ENCODE measurements at places on chromosomes 7 and 10.

DNA sequence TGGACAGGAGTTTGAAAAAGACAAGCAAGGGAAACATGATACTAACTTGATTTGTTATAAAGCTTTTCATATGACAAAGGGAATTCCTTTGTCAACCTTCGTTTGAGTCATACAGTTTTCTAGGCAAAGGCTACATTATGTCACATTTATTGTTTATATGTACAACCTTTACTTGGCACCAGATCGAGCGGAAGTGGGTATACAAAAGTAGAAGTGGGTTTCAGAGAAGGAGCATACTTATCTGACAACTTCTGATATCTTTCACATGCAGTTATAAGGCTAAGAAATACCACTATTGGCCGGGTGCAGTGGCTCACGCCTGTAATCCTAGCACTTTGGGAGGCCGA lies 11.0 kb downstream of the STMP1 start:
- DNase-seq = no peak

- no peak for DNase-seq
Measured at GRCh38 chr7:12889391-12889790, 202.0 kb downstream of the ARL4A start.

DNA sequence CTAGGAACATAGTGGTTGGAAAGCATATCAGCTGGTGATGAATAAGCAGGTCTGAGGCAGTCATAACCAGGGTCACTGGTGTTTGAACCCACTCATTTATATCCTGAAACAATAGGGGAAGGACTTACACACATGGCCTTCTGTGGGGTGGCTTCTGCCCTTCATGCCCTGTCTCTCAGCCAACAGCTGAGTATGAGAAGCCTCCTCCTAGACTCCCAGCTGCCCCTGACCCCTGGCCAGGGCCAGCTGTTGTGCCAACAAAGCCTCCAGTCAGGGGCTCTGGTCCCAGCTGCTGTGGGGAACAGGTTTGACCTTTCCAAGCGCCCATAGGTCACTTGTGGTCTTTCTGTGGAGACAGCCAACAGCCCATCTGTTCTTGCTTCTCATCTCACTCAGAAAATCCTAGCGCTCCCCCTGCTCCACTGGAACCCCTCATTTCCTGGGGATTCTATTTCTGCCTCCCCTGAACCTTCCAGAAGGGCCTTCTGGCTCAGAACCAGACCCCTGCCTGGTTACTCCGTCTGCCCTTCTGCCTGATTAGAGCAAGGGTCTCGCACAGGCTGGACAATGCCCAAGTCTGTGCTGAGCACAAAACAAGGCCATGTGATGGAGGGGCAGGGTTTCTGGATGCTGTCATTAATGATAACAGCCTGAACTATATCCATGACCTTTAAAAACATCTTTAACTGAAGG lies 9.7 kb upstream of the PURB start:
- DNase-seq = no peak

DNA sequence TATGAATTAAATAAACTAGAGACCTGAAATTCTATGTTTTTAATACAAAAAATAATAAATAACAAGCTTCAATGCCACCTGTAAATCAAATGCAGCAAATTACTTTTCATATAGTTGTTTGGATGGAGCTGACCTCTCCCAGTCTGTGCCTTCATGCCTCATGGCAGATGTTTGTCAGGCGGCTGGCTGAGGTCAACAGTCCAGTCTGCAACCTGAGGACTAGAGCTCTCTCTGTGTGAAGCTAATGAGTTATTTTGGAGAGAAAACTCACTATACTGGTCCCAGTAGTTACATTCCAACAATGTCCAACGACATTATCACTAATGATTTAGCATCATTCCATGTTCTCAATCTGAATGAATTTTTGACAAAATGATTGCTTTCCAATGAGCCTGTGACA lies 746.2 kb upstream of the POM121L12 start:
- no peak for DNase-seq

DNA sequence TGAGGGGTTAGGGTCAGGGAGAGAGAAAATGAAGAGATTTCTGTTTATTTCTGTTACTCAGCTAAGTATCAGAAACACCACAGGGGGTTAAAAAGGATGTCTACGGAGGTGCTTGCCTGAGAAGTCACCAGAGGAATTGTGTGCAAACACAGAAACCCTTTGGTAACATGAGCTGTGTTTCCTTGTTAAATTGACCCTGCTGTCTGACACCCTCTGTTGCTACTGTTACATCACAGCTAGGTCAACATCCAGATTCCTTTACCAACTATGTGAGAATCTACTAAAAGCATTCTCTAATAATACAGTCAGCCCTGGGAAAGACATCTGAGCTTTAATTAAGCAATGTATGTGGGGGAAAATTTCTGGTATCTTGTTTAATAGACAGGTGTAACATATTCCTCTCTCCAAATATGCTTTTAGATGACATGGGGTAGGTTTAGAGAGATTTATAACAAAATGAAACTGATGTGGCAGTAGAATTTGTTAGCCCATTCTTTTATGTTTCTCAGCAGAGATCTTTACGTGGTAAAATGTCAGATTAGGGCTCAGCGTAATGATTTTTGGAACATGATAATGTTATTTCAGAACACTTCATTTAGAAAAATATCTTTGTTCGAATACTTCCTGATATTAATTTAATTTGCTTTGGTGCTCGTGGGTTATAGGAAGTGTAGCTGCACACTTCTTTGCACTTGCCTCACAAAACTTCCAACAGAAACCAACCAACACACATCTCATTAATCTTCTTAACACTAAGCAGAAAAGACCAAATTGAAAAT lies 168.0 kb upstream of the AHR start:
- DNase-seq = no peak

- DNase-seq = no peak
Measured at GRCh38 chr10:63430091-63430998, 35.4 kb downstream of the JMJD1C start.

- no peak for DNase-seq
Measured at GRCh38 chr7:5526100-5526905, 102.7 kb upstream of the TNRC18 start.

DNA sequence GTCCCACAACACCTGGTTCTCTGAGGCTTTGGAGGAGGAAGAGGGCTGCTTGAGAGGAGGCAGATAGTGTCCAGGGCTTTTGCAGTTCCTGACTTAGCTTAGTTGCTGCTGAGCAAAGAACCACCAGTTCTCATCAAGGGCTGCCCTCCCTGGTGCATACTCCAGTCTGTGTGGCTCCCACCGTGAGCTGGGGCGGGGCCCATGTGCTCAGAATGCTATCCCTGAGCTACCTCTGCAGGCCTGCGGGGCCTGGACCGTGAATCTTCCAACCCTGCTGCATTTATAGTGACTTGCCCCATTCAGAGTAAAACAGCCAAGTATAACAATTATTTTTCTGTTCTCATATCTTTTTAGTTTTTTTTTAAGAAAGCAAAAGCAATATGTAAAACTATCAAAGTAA lies 49.2 kb downstream of the TACR2 start:
- DNase-seq = no peak

- DNase-seq = no peak
Measured at GRCh38 chr7:74475243-74475986, 21.7 kb downstream of the GTF2IRD1 start.

DNA sequence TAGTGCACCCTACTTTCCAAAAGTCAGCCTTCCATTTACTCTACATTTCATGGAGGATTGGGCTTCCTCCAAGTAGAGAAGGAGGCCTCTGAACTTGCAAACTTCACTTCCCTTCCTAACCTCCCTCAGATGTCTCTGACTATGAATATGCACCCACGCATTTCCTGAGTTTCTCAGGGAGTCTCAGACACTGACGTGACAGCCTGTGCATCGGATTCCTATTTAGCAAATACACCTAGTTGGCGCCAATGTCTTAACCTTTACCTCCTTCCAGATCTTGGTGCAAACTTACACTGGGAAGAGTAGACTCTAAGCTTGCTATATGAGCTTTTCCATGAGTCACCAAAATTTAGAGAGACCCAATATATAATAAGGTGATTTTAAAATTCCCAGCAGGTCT lies 920.1 kb upstream of the AUTS2 start:
- DNase-seq = no peak

DNA sequence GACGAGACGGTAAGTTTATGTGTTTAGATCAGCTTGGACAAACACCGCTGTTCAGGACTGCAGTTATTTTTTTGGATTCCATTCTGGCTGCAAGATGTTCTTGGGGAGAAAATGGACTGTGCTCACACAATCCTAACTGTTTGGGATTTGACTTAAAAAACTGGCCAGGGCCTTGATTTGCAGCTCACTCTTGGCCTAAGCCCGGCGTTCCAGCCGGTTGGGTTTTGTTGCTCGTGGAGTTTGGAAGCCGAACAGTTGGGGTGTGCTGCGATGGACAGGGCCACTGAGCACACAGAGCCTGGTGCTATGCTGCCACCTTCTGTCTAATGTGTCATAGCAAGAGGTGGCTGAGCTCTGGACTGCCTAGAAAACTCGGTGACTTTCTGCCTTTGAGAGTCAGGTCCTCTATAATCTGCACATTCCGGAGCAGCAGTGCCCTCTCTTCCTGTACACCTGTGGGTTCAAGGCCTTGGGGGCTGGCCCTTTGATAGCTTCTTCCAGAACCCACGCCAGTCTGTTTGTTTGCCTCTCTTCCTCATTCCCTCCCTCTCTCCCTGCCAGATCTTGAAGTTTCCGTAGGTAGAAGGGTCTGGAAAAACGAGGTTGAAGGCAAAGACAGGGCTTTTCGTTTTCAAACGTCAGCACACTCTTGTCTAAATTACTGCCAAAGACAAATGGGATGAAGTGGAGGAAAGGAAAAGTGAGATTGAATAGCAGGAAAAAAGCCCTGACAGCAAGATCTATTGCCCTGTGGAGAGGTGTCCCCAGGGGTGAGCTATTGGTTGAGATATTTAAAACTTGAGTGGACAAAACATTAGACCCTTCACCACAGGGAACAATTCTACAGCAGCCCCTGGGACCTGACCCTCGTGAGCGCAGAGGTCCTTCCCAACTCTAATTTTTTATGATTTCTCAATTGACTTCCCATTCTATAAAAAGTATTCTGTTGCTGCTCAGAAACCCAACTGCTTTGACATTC lies 167.5 kb upstream of the HABP2 start:
- peak; percentile 8 for DNase-seq

DNA sequence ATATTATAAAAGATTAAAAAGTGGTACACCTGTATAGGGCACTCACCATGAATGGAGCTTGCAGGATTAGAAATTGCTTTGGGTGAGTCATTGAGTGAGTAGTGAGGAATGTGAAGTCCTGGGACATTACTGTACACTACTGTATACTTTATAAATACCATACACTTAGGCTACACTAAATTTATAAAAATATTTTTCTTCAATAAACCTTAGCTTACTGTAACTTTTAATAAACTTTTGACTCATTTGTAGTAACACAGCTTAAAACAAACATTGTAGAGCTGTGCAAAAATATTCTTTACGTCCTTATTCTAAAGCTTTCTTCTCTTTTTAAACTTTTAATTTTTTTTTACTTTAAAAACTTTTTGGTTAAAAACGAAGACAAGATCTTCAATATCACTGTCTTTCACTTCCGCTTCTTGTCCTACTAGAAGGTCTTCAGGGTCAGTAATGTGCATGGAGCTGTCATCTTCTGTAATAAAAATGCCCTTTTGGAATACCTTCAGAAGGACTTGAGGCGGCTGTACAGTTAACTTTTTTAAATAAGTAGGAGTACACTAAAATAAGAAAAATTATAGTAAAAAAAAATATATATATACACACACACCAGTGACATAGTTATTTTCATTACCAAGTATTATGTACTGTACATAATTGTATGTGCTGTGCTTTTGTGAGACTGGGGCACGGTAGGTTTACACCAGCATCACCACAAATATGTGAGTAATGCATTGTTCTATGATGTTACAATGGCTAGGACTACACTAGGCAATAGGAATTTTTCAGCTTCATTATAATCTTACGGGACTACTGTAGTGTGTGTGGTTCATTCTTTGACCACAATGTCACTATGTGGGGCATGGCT lies 3.5 kb downstream of the STK31 start:
- DNase-seq = no peak

GRCh38 chr10:6045878-6046772 lies 16.0 kb downstream of the IL2RA start:
- no peak for DNase-seq

DNA sequence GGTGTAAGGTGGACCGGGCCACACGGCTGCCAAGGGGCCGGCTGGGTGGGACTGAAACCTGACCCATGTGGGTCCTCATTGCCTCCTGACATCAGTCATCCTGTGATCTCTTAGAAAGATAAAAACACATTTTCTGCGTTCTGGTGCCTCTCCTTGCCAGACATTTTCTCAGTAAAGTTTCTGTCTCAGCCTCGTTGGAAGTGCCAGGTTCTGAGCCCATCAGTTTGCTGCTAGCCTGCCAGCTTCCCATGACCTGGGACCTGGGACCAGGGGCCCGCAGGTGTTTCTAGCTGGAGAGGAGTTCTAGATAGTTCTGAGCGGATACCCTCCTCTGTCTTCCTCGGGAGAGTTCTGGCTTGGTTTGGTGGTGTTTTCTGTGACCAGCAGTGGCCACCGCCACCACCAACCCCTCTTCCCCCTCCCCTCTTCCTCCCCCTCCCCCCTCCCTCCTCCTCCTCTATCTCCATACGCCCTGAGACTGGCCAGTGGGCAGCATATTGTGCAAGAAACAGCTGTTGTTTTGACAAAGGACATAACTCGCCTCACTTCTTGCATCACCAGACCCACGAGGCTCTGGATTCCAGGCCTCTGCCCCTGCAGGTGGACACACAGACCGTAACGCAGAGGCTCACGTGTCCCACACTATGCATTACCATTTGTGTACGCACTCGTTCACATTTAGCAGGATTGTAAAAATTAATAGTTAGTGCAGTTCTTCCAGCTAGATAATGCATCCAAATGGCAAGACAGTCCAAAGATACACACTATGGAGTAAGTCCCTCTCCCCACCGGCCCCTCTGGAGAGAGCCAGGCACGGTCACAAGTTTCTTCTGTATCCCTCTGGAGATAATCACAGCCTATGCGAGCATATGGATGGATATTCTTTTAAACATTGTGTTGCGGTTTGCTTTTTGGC lies 94.6 kb downstream of the CUX1 start:
- DNase-seq = no peak

DNA sequence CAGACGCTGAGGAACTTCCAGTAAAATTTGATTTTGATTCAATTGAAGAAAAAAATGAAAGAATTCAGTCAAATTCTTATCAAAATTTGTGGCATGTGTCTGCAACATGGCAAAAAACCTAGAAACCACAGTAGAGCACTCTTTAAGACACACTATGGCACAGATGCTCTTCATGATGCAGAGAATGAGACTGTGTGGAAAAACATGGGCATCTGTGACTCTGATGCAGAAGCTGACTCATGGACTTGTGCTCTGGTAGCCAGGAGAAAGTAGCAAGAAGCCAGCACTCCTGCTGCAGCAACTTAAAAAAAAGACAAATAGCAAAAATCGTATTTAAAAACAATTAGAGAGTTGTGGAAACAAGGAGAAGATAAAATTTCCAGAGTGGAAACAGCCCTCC lies 8.9 kb upstream of the KCNK18 start:
- no peak for DNase-seq

DNA sequence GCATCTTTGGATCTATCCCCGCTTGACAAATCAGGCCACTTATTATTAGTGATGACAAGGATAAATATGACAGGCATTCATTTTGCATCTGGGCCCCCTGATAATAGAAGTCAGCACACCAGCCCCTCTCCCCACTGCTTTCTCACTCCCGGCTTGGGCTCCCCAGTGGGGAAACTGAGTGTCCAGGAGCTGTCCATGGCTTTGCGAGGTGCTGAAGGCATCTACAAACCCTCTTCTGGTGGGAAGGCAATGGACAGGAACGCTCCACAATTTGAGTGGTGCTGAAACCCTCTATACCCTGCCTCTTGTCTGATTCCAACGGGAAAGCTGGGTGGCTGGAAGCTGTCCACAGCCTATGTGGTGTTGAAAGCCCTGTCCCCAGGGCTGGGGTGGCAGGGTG lies 61.7 kb upstream of the PCBD1 start:
- DNase-seq = no peak

- no peak for DNase-seq
Measured at GRCh38 chr7:68432585-68432984, 1165.7 kb upstream of the AUTS2 start.
